ENCODE measurements at places on chromosomes 2 and 18.

- DNase-seq: no peak
These were observed 84.1 kb upstream of the POMC start for GRCh38 chr2:25252291-25253152.

GRCh38 chr2:190679813-190680591, 31.1 kb downstream of the NAB1 start:
- DNase-seq: peak; percentile 41

GRCh38 chr2:172849519-172850217, 114.0 kb downstream of the RAPGEF4 start:
- no peak for DNase-seq

DNA sequence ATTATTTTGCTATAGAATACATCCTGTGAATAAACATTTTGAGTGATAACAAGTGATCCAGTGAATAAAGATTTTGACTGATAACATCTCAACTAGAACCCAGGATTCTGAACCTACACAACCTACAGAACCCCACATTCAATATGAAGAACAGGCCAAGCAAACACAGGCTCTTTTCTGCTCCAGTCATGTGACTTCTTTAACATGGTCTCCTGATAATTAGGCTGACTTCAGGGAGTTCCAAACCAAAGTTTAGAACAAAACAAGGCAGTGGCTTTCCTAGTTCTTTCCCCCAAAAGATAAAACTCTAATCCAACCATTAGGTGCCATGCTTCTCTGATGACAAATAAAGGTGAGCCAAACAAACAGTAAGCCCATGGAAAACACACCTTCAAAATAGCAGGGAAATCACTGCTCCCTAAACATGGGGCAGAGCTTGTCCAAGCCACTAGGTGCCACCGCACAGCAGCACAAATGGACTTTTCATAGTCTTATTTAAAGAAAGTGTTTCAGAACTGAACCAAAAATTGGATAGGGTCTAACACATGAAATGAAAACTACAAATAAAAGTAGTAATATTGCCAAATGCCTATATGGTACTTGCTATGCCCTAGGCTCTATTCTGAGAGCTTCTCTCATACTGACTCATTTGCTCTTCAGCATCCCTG, 95.3 kb downstream of the EVA1A start:
- no peak for DNase-seq

DNA sequence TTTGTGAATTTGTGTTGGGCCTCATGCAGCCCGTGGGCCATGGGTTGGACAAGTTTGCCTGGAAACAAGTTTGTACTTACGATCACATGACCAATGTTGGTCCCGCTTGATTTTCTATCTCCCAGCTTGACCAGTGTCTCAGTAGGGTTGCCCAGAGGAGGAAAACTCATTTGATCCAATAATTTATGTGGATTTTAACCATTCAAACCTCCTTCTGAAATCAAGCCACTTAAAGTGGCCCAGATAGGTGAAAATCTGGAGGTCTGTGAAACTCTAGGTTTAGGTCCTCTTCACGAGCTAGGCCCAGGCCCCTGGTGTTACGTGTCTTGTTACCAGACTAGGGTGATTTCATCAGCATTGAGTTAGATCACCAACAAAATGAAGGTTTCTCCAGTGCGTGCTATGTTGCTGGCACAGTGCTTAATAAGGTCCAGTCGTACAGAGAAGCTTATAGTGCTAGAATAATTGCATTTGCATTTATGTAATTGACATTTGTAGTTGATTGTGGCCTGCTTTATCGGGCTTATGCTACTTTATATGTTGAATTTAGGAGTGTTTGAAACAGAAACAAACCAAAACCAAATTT, 4.4 kb downstream of the ACTR2 start:
- peak; percentile 15 for DNase-seq

GRCh38 chr2:141968433-141968832, 162.4 kb downstream of the LRP1B start:
- no peak for DNase-seq

DNA sequence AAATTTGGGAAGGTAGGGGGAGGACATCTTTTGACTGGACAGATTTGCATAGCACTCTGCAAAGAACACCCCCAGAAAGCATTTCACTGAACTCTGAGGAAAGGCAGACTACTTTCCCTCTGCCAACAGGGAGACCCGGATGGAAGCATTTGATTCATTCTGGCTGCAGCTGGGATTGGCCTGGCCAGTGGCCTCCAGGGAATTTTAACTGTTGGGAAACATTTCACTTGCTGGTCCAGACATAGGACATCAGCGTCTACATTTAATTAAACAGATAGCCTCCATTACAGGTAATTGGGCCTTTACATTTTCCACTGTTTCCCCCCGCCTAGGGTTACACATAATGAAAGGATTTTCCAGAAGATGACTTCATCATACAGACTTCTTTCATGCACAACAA, 92.8 kb downstream of the MARCHF4 start:
- DNase-seq: no peak

DNA sequence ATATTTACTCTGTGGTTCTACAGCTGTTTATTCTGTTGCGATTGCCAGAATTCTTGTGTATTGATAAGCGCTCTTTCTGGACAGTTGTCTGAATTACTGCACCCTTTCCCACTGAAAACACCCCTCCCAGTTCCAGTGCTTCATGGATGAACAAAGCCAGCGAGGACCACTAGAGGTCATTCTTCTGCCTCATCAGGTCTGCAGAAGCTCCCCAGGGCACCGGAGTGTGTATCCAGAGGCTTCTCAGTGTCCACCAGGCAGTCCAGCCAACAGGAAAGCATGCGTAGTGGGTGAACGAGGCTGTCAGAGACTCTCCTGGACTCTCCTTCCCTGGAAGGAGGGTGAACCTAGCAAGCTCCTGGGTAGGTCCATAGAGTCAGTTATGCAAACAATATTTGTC, 40.6 kb upstream of the INHBB start:
- DNase-seq: no peak

GRCh38 chr18:59629894-59630293, 67.3 kb downstream of the CCBE1 start:
- no peak for DNase-seq

DNA sequence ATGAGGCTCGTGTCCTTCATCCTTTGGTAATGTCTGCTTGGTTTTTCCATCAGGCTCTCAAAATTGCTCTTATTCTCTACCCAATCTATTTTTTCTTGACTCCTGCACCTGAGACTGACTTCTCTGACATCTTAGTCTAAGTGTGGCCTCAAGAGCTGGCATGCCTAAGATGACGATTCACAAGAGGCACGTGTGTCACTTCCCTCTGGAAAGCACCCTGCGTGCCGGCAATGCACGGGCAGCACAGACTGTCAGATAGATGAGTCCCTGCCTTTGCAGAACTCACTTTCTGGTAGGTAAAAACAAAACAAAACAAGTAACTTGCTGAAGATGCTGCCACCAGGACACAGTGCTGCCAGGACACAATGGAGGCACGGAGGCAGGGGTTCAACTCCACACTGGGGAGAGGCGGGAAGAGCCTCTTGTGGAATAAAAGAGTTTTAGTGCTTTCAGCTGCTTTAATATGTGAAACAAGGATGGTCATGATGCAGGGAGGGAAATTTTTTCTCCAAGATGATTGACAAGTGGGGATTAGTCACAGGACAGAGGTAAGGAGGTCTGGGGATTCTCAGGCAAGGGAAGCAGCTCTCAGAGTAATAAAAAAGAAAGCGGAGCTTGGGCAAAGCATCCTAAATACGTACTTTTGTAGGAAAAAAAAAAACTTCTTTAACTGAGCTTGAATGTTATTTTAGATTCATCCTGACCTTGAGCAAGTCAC, 27.3 kb downstream of the CYB5A start:
- DNase-seq: no peak

DNA sequence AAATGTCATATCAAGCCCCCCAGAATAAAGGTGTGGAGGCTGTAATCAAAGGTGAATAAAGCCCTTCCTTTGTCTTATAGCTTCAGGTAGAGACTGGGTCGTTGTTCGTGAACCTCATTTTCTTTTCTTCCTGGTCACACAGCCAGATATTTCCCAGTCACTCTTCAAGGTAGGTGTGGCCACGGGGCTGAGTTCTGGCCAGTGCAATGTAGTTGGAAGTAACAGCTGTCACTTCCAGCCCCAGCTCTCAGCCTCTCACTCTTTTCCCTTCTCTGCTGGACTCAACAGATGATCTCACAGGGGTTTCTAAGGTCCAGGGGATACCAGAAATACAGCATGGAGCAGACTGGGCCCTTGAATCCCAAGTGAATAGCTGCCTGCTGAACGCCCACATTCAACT, 15.8 kb upstream of the TRPM8 start:
- no peak for DNase-seq

- no peak for DNase-seq
These were observed 30.1 kb upstream of the MCFD2 start for GRCh38 chr2:46945671-46946070.

DNA sequence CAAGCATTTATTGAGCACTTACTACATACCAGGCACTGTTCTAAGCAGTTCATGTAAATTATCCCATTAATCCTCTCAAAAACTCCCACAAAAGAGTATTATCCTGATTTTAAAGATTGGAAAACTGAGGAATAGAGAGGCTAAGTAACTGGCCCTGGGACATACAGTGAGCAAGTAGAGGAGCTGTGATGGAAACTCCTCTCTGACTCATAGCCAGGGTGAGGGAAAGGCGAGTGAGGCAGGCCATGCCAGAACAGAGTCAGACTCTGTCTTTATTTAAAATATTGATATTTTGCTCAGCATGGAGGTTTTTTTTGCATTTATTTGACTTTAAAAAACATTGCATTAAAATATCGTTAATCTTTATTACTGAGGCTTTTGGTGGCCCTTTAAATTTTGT, 208.0 kb downstream of the LOXHD1 start:
- DNase-seq: no peak

DNA sequence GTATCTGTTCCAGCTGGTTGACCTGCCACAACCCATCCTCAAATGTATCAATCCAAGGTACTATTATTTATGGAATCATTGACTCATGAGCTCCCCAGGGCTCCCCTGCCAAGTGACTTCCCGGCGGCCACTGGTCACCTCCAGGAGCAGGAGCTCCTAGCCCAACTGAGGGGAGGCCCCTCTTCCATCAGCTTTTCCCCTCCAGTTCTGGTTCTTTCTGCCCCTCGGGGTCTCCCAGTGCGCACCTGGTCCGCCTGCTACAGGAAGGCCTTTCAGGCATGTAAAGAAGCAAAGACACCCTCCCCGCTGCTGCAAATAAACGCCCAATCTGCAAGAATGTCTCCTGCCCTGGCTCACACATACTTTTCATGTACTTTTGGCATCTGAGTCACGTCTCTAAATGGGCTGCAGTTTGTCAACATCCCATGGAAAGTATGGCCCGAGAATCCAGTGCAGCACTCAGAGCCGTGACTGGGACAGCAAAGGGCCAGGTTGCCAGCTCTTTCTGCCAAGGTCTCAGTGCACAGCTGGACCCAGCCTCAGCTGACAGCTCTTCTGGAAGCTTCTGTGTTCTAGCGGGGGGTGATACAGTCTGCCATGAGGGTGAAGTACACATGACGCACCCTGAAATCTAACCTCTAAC, 41.4 kb downstream of the KLHL29 start:
- DNase-seq: no peak

DNA sequence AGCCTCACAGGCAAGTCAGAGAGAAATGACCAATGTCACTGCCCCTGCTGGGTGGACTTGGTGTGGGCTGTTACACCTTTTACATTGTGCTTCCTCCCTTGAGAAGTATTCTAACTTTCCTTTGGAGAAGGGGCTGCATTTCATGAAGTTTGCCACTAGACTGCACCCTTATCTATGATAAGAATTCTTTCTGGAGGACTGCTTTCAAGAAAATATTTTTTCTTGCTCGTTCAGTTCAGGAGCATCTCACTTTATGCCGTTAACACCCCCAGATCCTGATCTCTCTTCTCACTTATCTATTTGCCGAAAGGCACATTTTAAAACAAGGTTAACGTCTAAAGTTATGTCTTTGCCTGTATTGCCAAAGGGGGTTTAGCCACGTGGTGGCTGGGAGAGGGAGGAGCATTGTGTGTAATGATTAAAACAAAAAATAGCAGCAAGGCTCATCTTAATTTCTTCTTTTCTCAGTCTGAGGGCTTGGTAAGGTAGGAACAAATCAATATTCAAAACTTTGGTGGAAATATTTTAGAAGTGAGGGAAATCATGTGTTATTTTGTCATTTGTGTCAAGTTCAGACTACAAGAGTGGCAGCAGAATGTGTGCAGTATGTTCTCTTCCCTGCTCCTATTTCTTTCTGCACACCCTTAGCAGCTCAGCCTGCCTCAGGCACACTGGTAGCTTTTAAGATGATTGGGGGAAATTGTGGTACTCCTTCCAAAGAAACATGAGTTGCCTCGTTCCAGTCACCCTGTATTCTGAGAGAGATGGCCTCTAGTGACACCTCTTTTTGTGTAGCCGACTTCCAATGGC, 1.6 kb upstream of the IGFBP5 start:
- peak; percentile 53 for DNase-seq

DNA sequence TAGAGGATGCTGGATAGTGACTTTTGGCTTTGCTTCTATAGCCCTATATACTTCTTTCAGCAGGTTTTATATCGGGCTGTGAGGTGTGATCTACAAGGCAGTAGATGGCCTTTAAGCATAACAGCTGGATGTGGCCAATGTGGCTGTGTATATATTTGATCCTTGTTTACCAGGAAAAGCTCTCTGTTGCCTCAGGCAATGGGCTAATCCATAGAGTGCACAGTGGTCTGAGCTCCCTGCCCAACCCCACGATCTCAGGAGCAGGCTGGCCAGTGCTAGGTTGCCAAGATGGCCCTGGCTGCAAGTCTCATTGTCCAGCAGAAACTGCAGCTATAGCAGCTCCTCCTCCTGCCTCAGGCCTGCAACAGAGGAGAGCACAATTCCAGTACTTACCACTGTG, 72.3 kb upstream of the SPHKAP start:
- no peak for DNase-seq

DNA sequence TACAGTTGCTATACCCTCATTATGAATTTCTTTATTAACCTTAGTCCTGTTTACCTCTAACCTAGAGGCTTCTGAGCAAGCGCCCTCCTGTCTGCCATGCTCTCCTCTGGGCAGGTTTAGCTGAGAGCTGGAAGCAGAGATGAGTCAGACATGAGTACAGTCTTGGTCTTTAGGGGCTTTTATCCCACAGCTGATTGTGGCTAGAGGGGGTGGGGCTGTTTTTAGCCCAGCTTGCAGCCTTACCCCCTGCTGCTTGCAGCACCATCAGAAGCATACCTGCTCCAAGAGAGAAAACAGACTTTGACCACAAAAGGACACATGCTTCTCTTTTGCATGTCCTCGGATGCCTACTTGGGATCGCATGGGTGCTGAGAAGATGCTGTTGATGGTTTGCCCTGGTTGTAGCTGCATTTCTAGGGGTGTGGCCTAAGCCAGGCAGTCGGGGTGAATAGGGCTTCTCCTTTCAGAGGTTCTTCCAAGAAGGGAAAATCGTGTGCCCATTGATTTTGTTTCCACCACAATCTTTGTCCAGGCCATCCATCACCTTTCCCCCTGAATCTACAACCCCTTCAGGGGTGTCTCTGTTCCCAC, 115.0 kb upstream of the LGALSL start:
- no peak for DNase-seq

GRCh38 chr2:215878476-215879063, 134.8 kb downstream of the MREG start:
- DNase-seq: no peak

GRCh38 chr2:233503947-233504637, 62.5 kb downstream of the USP40 start:
- no peak for DNase-seq

- DNase-seq: no peak
These were observed 33.3 kb upstream of the LGALSL start for GRCh38 chr2:64420677-64421076.

Measured in KBM-7 (cell line).